Ovary (tissue), 10 donors: ENCODE measurements at places on chromosomes 1 and 21. TPM values are rescaled to one million over a fixed set of nuclear protein-coding genes. Genes with fewer than 3 reads are reported as not detected.

TAS1R1 gene
- not detected for total RNA-seq

DNA sequence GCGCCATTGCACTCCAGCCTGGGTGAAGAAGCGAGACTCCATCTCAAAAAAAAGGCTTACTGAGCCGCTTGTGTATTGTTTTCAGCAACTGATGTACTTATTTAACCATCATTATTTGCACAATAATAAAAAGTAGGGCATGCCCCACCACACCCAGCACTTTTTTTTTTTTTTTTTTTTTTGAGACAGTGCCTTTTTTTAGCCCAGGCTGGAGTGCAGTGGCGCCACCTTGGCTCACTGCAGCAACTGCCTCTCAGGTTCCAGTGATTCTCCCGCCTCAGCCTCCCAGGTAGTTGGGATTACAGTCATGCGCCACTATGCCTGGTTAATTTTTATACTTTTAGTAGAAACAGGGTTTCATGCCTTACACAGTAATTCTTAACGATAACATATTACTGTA lies 12.2 kb upstream of the TRNAU1AP start:
- no peak overlapping the region for H3K4me3 ChIP-seq
- no peaks in the 10 kb centered on the region for H3K27me3 ChIP-seq
- no peaks in the 10 kb centered on the region for H3K36me3 ChIP-seq
- DNase-seq: no peak
- H3K27ac ChIP-seq: no peak overlapping the region

SYT14 gene
- total RNA-seq: not detected

MCOLN3 gene
- total RNA-seq: 2.1 TPM

- H3K27ac ChIP-seq: no peak overlapping the region
- no peak for DNase-seq
- no peaks in the 10 kb centered on the region for H3K36me3 ChIP-seq
- H3K27me3 ChIP-seq: no peaks in the 10 kb centered on the region
Measured at GRCh38 chr1:183227422-183228346, 41.6 kb downstream of the LAMC2 start.

CHRM3 gene
- 12.6 TPM for total RNA-seq

DNA sequence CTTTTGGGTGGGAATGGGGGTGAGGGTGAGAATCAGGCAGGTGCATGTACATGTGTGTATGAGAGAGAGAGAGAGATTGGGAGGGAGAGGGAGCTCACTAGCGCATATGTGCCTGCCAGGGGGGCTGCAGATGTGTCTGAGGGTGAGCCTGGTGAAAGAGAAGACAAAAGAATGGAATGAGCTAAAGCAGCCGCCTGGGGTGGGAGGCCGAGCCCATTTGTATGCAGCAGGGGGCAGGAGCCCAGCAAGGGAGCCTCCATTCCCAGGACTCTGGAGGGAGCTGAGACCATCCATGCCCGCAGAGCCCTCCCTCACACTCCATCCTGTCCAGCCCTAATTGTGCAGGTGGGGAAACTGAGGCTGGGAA lies 95.0 kb downstream of the EPHB2 start:
- peaks cover 4% of the 10 kb centered on the region for H3K4me1 ChIP-seq
- H3K27ac ChIP-seq: no peak overlapping the region
- no peak for DNase-seq
- no peaks in the 10 kb centered on the region for H3K27me3 ChIP-seq
- H3K36me3 ChIP-seq: no peaks in the 10 kb centered on the region

JAK1 gene
- total RNA-seq: 169 TPM

- no peak overlapping the region for H3K4me3 ChIP-seq
- no peaks in the 10 kb centered on the region for H3K36me3 ChIP-seq
- no peak overlapping the region for H3K27ac ChIP-seq
- H3K27me3 ChIP-seq: no peaks in the 10 kb centered on the region
- no peak for DNase-seq
- no peaks in the 10 kb centered on the region for H3K4me1 ChIP-seq
Measured at GRCh38 chr1:192969091-192969490, 90.1 kb downstream of the UCHL5 start.

F5 gene
- total RNA-seq: 0.74 TPM

DNA sequence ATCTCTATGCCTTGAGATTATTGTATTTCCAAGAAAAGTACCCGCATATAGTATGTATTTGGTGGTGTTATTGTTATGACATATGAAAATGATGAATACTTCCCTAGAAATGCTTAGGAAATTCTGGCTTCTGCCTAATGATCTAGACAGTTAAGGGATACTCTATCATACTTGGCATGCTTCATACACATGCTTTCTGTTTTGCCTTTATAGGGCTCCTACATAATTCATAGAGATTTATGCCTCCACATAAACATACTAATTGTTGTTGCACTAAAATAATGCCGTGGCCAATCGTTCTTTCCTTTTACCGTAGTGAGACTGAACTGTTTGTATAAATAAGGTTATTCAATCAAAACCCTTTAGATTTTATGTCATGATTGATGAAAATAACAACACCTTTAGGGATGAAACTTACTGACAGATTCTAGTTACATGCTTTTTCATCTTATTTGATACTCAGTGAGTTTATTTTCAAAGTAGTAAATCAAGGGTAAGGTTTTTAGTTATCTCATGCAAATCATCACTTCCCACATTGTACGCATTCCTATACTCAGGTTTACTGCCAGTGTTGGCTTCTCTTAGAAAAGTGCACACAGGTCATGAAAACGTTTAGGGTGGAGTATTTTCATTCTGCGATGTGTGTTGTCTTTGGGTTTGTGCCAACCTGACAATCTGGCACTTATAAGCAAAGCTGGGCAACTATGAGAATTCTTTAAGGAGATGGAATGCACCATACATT lies 40.5 kb upstream of the SCYL3 start:
- H3K36me3 ChIP-seq: no peaks in the 10 kb centered on the region
- no peak overlapping the region for H3K4me3 ChIP-seq
- H3K4me1 ChIP-seq: no peaks in the 10 kb centered on the region
- H3K27ac ChIP-seq: no peak overlapping the region
- H3K27me3 ChIP-seq: no peaks in the 10 kb centered on the region
- no peak for DNase-seq
